ENCODE measurements at places on chromosomes 2 and 18. TPM values are rescaled to one million over a fixed set of nuclear protein-coding genes. Genes with fewer than 3 reads are reported as not detected.

GMCL1 gene
- 25.1 TPM for total RNA-seq

GKN2 gene
- total RNA-seq = not detected

EPB41L3 gene
- 1.9 TPM for total RNA-seq

IL36B gene
- not detected for total RNA-seq

POMC gene
- total RNA-seq = 2.9 TPM

LYPD6 gene
- total RNA-seq = not detected

SPP2 gene
- not detected for total RNA-seq

SKOR2 gene
- not detected for total RNA-seq

KCNG3 gene
- total RNA-seq = not detected

EFHD1 gene
- 1.8 TPM for total RNA-seq

VWA3B gene
- not detected for total RNA-seq

DNA sequence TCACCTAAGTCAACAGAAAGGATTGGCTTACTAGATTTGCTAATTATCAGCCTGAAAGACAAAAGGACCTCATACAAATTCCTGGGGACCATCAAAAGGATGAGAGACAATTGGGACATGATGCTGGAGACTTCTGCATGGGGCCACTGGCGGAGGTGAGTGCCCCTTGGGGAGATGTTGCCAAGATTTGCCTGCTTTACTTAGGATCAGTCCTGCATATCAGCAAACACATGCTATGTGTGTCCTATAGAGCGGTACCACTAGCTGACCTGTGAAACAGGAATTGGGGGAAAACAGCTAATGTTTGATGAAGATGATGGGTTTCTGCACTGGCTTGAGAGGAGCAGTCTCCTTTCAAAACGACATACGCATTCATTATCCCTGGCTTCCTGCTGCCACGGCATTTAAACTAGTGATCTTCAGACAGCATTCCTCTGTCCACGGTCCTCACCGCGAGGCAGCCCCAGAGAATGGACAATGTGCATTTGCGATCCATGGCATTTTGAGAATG lies 104.2 kb downstream of the TGIF1 start:
- H3K4me1 ChIP-seq = no peaks in the 10 kb centered on the region
- H3K36me3 ChIP-seq = no peaks in the 10 kb centered on the region
- no peak overlapping the region for H3K4me3 ChIP-seq
- no peak overlapping the region for H3K27ac ChIP-seq
- no peaks in the 10 kb centered on the region for H3K27me3 ChIP-seq

DNA sequence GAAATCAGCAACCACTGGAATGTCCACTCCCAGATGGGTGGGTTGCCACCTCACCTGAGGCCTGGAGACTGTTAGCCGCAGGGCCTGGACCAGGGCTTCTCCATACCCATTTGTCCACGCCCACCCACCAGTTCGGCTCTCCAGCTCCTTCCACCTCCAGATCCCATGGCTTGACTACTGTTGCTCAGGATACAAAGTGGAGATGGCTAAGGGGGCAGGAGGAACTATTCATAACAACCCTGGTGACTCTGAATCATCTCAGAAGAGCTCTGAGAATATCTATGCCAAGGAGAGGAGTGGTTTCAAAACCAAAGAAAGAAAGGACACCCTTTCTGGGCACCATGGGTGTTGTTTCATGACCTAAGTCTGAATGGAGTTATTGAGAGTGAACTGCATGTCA lies 145.8 kb downstream of the LAMA3 start:
- no peak for DNase-seq
- H3K36me3 ChIP-seq = no peaks in the 10 kb centered on the region
- H3K4me1 ChIP-seq = peaks cover 2% of the 10 kb centered on the region

DNA sequence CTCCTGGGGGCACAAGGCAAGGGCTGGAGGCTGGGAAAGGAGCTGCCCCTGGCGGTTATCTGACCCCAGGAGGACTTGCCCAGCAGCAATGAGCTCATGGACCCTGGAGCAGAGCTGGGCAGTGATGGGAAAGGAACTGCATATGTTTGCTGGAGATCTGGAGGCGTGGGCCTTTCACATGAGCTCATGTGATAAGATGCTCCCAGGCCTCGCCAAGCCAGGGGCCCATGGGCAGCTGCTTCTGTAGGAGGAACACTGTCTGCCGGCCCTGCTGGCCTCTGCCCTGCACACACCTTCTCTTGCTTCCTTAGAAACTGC lies 9.0 kb upstream of the NPPC start:
- H3K36me3 ChIP-seq = no peaks in the 10 kb centered on the region
- H3K27me3 ChIP-seq = peaks cover 6% of the 10 kb centered on the region
- no peaks in the 10 kb centered on the region for H3K4me1 ChIP-seq
- H3K4me3 ChIP-seq = no peak overlapping the region

GRCh38 chr2:168964251-168964807 lies 63.2 kb downstream of the G6PC2 start:
- peaks cover 19% of the 10 kb centered on the region for H3K4me1 ChIP-seq
- H3K36me3 ChIP-seq = no peaks in the 10 kb centered on the region
- peak overlapping the region; percentile 80 for H3K27ac ChIP-seq
- peak overlapping the region; percentile 0 for H3K4me3 ChIP-seq
- DNase-seq = no peak
- no peaks in the 10 kb centered on the region for H3K27me3 ChIP-seq

- peaks cover 4% of the 10 kb centered on the region for H3K4me1 ChIP-seq
- DNase-seq = no peak
- no peaks in the 10 kb centered on the region for H3K27me3 ChIP-seq
- H3K27ac ChIP-seq = no peak overlapping the region
- no peaks in the 10 kb centered on the region for H3K36me3 ChIP-seq
Observed at GRCh38 chr2:215356948-215357461, 45.1 kb downstream of the ATIC start.

- H3K4me1 ChIP-seq = peaks cover 2% of the 10 kb centered on the region
- no peak overlapping the region for H3K27ac ChIP-seq
- no peak for DNase-seq
- peaks cover 22% of the 10 kb centered on the region for H3K27me3 ChIP-seq
Observed at GRCh38 chr2:33118651-33119050, 171.9 kb downstream of the LTBP1 start.

DNA sequence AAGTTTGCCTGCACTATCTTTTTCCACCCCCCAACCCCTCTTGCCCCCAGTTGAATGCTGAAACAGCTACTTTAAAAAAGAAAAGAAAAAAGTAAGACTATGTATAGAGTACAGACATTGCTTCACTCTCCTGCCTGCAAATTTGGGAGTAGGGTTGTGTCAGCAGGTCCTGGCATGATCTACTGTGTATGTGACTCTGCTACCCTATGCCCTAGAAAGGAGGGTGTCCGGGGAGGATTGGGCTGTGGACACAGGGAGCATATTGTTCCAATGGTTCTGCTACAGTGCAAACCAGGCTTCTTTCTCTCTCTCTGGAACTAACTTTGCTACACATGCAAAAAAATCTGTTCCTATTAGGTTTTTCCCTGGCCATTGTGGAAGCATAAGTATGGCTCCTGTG lies 9.9 kb upstream of the ZEB2 start:
- H3K27me3 ChIP-seq = peaks cover 74% of the 10 kb centered on the region
- no peak for DNase-seq
- no peak overlapping the region for H3K27ac ChIP-seq
- H3K4me1 ChIP-seq = peaks cover under 1% of the 10 kb centered on the region
- H3K4me3 ChIP-seq = no peak overlapping the region
- H3K36me3 ChIP-seq = peaks cover 3% of the 10 kb centered on the region

DNA sequence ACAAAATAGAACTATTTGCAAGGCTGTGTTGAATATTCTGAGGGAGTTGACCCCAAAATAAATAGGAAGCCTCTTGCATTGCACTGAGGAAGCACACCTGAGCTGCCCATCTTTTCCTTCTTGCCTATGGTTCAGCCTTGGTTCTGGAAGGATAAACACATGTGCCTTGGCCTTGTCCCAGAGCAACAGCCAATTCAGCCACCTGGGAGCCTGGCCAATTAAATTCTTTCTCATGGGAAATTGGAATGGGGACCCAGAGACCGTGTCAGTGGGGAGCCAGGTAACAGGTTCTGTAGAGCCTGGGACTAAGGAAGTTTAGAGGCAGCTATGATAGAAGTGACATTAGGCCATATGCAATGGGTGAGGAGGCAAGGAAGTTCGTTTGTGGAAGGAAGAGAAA lies 99.6 kb downstream of the KLF7 start:
- H3K36me3 ChIP-seq = peaks cover 3% of the 10 kb centered on the region
- peaks cover 11% of the 10 kb centered on the region for H3K27me3 ChIP-seq
- no peak overlapping the region for H3K4me3 ChIP-seq
- peak overlapping the region; percentile 5 for H3K27ac ChIP-seq

GRCh38 chr18:58501066-58501896 lies 127.6 kb downstream of the ALPK2 start:
- no peak overlapping the region for H3K4me3 ChIP-seq
- peaks cover 24% of the 10 kb centered on the region for H3K27me3 ChIP-seq
- peaks cover 5% of the 10 kb centered on the region for H3K4me1 ChIP-seq
- H3K27ac ChIP-seq = no peak overlapping the region

- no peaks in the 10 kb centered on the region for H3K27me3 ChIP-seq
- H3K27ac ChIP-seq = no peak overlapping the region
- no peaks in the 10 kb centered on the region for H3K36me3 ChIP-seq
- no peak overlapping the region for H3K4me3 ChIP-seq
Observed at GRCh38 chr2:78355967-78356366, 669.5 kb upstream of the REG3G start.

GRCh38 chr2:148218326-148219075 lies 197.6 kb downstream of the MBD5 start:
- no peaks in the 10 kb centered on the region for H3K27me3 ChIP-seq
- H3K27ac ChIP-seq = no peak overlapping the region
- no peak for DNase-seq
- H3K36me3 ChIP-seq = no peaks in the 10 kb centered on the region
- no peaks in the 10 kb centered on the region for H3K4me1 ChIP-seq
- H3K4me3 ChIP-seq = no peak overlapping the region

GRCh38 chr2:223995569-223995968 lies 38.3 kb downstream of the MRPL44 start:
- H3K27me3 ChIP-seq = peaks cover 15% of the 10 kb centered on the region
- H3K4me1 ChIP-seq = peaks cover 2% of the 10 kb centered on the region
- DNase-seq = no peak
- H3K4me3 ChIP-seq = no peak overlapping the region

- H3K27me3 ChIP-seq = peaks cover 20% of the 10 kb centered on the region
- no peak overlapping the region for H3K27ac ChIP-seq
- DNase-seq = no peak
- H3K4me1 ChIP-seq = peaks cover 2% of the 10 kb centered on the region
Observed at GRCh38 chr2:142885543-142885942, 8.1 kb downstream of the KYNU start.

- no peak overlapping the region for H3K27ac ChIP-seq
- peaks cover 12% of the 10 kb centered on the region for H3K27me3 ChIP-seq
- no peaks in the 10 kb centered on the region for H3K36me3 ChIP-seq
- no peak for DNase-seq
Observed at GRCh38 chr2:221649051-221649775, 77.1 kb upstream of the EPHA4 start.

GRCh38 chr18:32576296-32576916 lies 105.7 kb upstream of the GAREM1 start:
- no peak overlapping the region for H3K4me3 ChIP-seq
- no peak overlapping the region for H3K27ac ChIP-seq
- DNase-seq = no peak
- peaks cover 28% of the 10 kb centered on the region for H3K27me3 ChIP-seq
- H3K36me3 ChIP-seq = no peaks in the 10 kb centered on the region

DNA sequence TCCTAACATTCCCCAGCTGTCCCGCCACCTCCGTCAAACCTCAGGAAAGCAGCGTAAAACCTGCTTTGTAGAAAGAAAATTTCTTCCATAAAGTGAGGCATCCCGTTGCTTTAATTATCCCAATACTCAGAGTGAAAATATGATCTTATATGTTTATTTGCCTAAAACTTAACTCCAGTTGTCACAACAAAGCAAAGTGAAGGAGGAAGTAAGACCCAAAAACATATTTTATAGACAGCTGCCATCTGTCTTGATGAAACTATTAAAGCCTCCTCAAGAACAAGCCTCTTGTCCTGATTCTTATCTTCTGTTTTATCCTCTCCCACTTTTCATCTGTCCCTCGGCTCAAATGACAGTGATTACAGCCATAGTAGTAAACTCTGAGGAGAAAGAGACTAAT lies 28.9 kb upstream of the LPIN2 start:
- H3K4me1 ChIP-seq = peaks cover 13% of the 10 kb centered on the region
- peaks cover 4% of the 10 kb centered on the region for H3K36me3 ChIP-seq
- H3K27ac ChIP-seq = no peak overlapping the region
- DNase-seq = no peak

GRCh38 chr2:18396329-18397010 lies 164.0 kb downstream of the RDH14 start:
- DNase-seq = no peak
- H3K36me3 ChIP-seq = no peaks in the 10 kb centered on the region
- no peak overlapping the region for H3K4me3 ChIP-seq
- no peak overlapping the region for H3K27ac ChIP-seq
- peaks cover 27% of the 10 kb centered on the region for H3K27me3 ChIP-seq

GRCh38 chr2:149451417-149452165 lies 121.2 kb downstream of the LYPD6 start:
- H3K4me3 ChIP-seq = no peak overlapping the region
- no peak overlapping the region for H3K27ac ChIP-seq
- DNase-seq = no peak
- H3K36me3 ChIP-seq = no peaks in the 10 kb centered on the region
- H3K4me1 ChIP-seq = peaks cover 2% of the 10 kb centered on the region
- peaks cover 17% of the 10 kb centered on the region for H3K27me3 ChIP-seq

GRCh38 chr2:103898561-103898960 lies 955.4 kb upstream of the POU3F3 start:
- H3K27me3 ChIP-seq = no peaks in the 10 kb centered on the region
- no peaks in the 10 kb centered on the region for H3K4me1 ChIP-seq
- no peak overlapping the region for H3K27ac ChIP-seq

GRCh38 chr18:23856466-23857163 lies 157.9 kb upstream of the TTC39C start:
- no peak overlapping the region for H3K4me3 ChIP-seq
- no peaks in the 10 kb centered on the region for H3K27me3 ChIP-seq
- H3K4me1 ChIP-seq = peaks cover 24% of the 10 kb centered on the region
- peak overlapping the region; percentile 66 for H3K27ac ChIP-seq
- DNase-seq = no peak

DNA sequence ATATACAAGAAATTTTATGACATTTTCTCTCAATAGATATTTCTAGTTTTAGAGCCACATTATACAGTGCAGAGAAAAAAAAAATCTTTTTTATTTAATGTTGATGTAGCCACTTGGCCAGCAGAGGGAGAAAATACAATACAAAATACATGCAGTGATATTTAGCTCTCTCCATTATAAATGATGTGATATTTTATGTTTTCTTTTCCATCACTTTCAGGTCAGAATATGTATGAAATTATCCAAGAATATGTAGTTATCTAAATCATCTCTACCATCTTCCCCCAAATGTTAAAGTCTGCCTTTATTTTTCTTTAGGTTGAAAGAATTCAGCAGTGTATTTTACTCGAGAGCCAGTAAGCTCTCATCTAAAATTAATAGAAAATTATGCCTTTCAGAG lies 533.6 kb upstream of the FSHR start:
- H3K36me3 ChIP-seq = no peaks in the 10 kb centered on the region
- no peaks in the 10 kb centered on the region for H3K4me1 ChIP-seq
- no peaks in the 10 kb centered on the region for H3K27me3 ChIP-seq
- H3K4me3 ChIP-seq = no peak overlapping the region
- DNase-seq = no peak
